B cell (primary cell): ENCODE measurements at places on chromosomes 5 and 9.

DNA sequence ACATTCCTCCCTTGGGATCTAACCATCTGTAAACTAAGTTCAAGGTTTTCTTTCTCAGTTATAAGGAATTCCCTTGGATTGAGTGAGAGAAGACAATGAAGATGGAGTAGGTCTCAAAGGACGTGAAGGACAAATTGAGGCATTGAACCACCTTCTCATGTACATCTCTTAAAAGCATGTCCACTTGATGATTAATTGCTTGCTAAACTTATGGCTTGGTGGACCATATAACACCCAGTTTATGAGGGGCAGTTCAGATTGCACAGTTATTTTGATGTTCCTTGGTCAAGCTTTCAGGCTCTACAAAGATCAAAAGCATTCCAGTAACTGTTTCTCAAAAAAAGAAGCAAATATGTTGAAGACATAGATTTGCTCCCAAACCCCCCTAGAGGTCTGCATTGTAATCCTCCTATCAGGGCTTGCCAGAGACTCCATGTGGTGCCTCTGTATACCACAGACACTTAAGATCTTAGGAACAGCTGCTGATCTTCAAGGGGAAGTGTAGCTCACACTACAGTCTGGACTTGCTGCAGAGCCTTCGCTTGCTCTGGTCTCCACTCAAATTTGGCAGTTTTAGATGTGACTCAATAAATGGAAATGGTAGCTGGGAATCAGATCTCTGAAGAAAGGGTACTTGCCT is 56.9 kb upstream of the ALDH1A1 start:
- no peak overlapping the region for H3K4me3 ChIP-seq
- H3K4me1 ChIP-seq, result no peaks in the 10 kb centered on the region
- H3K27ac ChIP-seq, result no peak overlapping the region

- H3K4me3 ChIP-seq, result no peak overlapping the region
- no peaks in the 10 kb centered on the region for H3K36me3 ChIP-seq
- DNase-seq, result no peak
- no peaks in the 10 kb centered on the region for H3K4me1 ChIP-seq
- no peaks in the 10 kb centered on the region for H3K27me3 ChIP-seq
- no peak overlapping the region for H3K27ac ChIP-seq
Measured at GRCh38 chr5:123209502-123210027, 120.5 kb downstream of the PRDM6 start.

DNA sequence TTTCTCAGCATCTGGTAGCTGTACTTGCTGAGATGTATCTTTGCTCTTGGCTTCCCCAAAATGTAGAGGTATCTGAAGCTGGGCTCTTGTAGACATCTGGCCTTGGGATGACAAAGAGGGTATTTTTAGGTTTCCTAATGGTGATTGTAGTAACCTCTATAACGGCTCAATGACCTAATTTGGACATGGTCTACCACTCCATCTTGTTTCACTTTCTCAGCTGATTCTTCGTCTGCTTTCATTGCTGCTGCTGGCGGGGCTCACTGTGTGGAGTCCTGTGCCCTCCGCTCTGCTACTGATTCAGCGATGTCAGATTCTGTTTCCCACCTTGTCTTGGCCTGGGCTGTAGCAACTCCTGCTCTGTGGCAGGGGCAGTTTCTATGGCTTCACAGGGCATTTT is 12.7 kb upstream of the MARCHF11 start:
- no peak overlapping the region for H3K4me3 ChIP-seq
- no peak for DNase-seq
- H3K27me3 ChIP-seq, result no peaks in the 10 kb centered on the region
- H3K4me1 ChIP-seq, result no peaks in the 10 kb centered on the region
- no peaks in the 10 kb centered on the region for H3K36me3 ChIP-seq
- no peak overlapping the region for H3K27ac ChIP-seq

- no peak for DNase-seq
- H3K4me1 ChIP-seq, result peaks cover 13% of the 10 kb centered on the region
- H3K27me3 ChIP-seq, result peaks cover 36% of the 10 kb centered on the region
Measured at GRCh38 chr5:31641059-31641458, 2.1 kb downstream of the PDZD2 start.

GRCh38 chr5:138831703-138832102 is 43.4 kb downstream of the LRRTM2 start:
- peaks cover 14% of the 10 kb centered on the region for H3K36me3 ChIP-seq
- H3K27me3 ChIP-seq, result no peaks in the 10 kb centered on the region
- no peak overlapping the region for H3K4me3 ChIP-seq

- H3K27ac ChIP-seq, result peak overlapping the region; percentile 59
- no peaks in the 10 kb centered on the region for H3K27me3 ChIP-seq
- H3K4me1 ChIP-seq, result peaks cover 53% of the 10 kb centered on the region
- no peak overlapping the region for H3K4me3 ChIP-seq
- DNase-seq, result no peak
Measured at GRCh38 chr5:133824661-133825254, 143.7 kb downstream of the C5orf15 start.

DNA sequence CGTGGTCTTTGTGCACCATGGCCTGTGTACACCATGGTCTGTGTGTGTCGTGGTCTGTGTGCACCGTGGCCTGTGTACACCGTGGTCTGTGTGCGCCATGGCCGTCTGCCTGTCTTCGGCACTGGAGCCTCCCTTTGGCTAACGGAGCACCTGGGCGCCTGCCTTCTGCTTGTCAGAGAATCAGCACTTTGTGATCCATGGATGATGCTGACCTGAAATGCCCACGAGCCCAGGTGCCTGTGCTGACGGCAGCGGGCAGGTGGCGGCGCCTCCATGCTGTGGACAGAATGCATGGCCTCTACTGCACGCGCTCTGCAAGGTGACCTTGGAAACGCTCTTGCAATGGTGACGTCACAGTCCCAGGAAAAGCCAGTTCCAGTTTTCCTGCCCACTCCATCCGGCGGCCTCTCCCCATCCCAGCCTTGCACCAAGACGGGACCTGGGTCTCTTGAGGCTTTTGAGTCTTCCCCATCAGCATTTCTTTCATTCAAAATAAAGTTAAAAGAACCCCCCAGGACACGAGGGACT is 14.6 kb downstream of the LCN9 start:
- H3K27ac ChIP-seq, result no peak overlapping the region
- DNase-seq, result no peak
- no peak overlapping the region for H3K4me3 ChIP-seq
- no peaks in the 10 kb centered on the region for H3K27me3 ChIP-seq

DNA sequence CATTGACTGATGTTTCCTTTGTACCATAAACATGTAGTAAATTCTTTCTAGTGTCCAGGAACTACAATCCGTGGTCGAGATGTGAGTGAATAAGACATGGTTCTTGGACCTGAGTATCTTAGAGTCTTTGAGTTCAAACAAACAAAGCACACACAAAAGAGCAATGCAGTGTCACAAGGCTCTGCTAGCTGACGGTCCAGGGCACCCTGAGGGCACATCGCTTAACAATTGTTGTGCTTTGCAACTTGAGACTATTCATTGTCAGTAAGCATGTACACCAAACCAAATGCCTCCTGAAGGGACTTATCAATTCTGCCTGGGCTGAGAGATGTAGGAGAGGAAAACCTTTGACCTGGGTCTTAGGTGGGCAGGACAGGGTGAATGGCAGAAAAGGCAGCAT is 84.8 kb downstream of the CAMK4 start:
- no peak overlapping the region for H3K4me3 ChIP-seq
- H3K4me1 ChIP-seq, result no peaks in the 10 kb centered on the region
- no peak overlapping the region for H3K27ac ChIP-seq
- no peaks in the 10 kb centered on the region for H3K36me3 ChIP-seq
- no peaks in the 10 kb centered on the region for H3K27me3 ChIP-seq

- DNase-seq, result no peak
- no peak overlapping the region for H3K27ac ChIP-seq
- H3K36me3 ChIP-seq, result no peaks in the 10 kb centered on the region
- H3K27me3 ChIP-seq, result peaks cover 3% of the 10 kb centered on the region
- peaks cover 4% of the 10 kb centered on the region for H3K4me1 ChIP-seq
Measured at GRCh38 chr9:87498046-87498810, 561 bp downstream of the DAPK1 start.

DNA sequence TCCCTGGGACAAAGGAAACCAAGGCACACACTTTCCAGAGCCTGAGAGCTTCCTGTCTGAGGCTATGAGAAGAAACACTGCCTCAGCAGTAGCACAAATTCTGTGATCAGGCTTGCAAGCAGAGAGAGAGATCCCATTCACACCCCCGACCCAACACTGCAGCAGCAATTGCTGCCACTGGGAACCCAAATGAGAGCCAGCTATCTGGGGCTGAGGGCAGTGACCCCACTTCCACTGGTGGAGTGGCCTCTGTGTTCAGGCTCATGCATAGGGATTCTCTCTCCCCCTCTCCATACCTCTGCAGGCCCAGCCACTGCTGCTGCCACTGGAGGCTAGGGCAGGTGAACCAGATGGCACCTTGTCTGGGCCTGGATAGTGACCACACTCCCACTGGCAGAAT is 95.2 kb downstream of the TMEM232 start:
- no peaks in the 10 kb centered on the region for H3K36me3 ChIP-seq
- no peak overlapping the region for H3K27ac ChIP-seq
- no peak for DNase-seq
- H3K4me3 ChIP-seq, result no peak overlapping the region
- no peaks in the 10 kb centered on the region for H3K4me1 ChIP-seq

GRCh38 chr5:163730206-163730756 is 224.9 kb downstream of the MAT2B start:
- DNase-seq, result peak; percentile 6
- no peaks in the 10 kb centered on the region for H3K27me3 ChIP-seq
- H3K27ac ChIP-seq, result no peak overlapping the region
- peaks cover 12% of the 10 kb centered on the region for H3K4me1 ChIP-seq

GRCh38 chr5:169424670-169425378 is 123.9 kb upstream of the SLIT3 start:
- no peak for DNase-seq
- no peaks in the 10 kb centered on the region for H3K4me1 ChIP-seq
- no peak overlapping the region for H3K4me3 ChIP-seq
- H3K27ac ChIP-seq, result no peak overlapping the region
- no peaks in the 10 kb centered on the region for H3K36me3 ChIP-seq

- H3K4me3 ChIP-seq, result no peak overlapping the region
- DNase-seq, result no peak
- no peak overlapping the region for H3K27ac ChIP-seq
- no peaks in the 10 kb centered on the region for H3K27me3 ChIP-seq
- H3K4me1 ChIP-seq, result no peaks in the 10 kb centered on the region
- no peaks in the 10 kb centered on the region for H3K36me3 ChIP-seq
Measured at GRCh38 chr9:16417161-16417560, 453.3 kb downstream of the BNC2 start.

DNA sequence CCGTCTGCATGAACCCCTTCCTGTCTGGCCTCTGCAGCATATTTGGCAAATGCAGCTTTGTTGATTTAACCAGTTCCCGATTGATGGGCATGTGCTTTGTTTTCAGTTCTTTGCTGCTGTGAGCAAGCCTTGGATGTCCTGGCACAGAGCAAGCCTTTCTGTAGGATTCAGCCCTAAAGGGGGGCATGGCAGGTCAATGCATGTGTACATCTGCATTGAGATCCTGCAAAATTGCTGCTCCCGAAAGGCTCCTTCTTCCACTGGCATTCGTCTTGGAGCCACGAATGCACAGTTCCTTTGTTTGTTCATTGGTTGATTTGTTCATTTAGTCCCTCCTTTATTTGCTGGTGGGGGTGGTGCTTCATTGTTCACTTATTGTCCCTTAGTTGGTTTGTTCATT is 34.8 kb downstream of the COL5A1 start:
- no peak overlapping the region for H3K4me3 ChIP-seq
- no peaks in the 10 kb centered on the region for H3K27me3 ChIP-seq
- no peak for DNase-seq
- no peak overlapping the region for H3K27ac ChIP-seq
- no peaks in the 10 kb centered on the region for H3K36me3 ChIP-seq

GRCh38 chr9:73011956-73012355 is 59.1 kb upstream of the ALDH1A1 start:
- no peaks in the 10 kb centered on the region for H3K36me3 ChIP-seq
- H3K27me3 ChIP-seq, result peaks cover 6% of the 10 kb centered on the region
- H3K4me3 ChIP-seq, result no peak overlapping the region
- no peak overlapping the region for H3K27ac ChIP-seq

DNA sequence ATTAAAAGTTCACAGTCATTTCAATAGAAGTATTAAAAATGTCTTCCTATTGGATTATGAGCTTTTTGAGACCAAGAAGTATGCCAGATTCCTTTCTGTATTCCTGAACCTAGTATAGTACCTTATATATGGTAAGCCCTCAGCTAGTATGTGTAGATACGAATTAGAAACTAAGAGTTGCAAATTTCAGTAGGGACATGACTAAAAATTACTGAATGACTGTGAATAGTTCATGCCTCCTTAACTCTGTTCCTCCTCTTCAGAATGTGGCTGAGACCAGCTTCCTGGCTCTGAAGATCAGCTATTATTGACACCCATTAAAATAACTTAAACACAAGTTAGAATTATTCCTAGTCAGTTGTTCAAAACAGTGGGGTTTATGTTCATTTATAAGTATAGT is 19.7 kb downstream of the KDM3B start:
- H3K4me1 ChIP-seq, result peaks cover 17% of the 10 kb centered on the region
- H3K27me3 ChIP-seq, result no peaks in the 10 kb centered on the region
- no peak for DNase-seq
- no peak overlapping the region for H3K4me3 ChIP-seq
- no peak overlapping the region for H3K27ac ChIP-seq

DNA sequence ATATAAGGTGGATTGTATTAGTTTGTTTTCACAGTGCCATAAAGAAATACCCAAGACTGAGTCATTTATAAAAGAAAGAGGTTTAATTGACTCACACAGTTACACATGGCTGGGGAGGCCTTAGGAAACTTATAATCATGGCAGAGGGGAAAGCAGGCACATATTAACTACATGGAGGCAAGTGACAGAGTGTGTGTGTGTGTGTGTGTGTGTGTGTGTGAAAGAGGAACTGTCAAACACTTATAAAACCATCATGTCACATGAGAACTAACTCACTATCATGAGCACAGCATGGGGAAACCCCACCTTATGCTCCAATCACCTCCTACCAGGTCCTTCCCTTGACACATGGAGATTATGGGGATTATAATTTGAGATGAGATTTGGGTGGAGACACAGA is 118.6 kb downstream of the SPEF2 start:
- H3K27me3 ChIP-seq, result no peaks in the 10 kb centered on the region
- no peak for DNase-seq
- H3K36me3 ChIP-seq, result no peaks in the 10 kb centered on the region
- H3K27ac ChIP-seq, result no peak overlapping the region

DNA sequence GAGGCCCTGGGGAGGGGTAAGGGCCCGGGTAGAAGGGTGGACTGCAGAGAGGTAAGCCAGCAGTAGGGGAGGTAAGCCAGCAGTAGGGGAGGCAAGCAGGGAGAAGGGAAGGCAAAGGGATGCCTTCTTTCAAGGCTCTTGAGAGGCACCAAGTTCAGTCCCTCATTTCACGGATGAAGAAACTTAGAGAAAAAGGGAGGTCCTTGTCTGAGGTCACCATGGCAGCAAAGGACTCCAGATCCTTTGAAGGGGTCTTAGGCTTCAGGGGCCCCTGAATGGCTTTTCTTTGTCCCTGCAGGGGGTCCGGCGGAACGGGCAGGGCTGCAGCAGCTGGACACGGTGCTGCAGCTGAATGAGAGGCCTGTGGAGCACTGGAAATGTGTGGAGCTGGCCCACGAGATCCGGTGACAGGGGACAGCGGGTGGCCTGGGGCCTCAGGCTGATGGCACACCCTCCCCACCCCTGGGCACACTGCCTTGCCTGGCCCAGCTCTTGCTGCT is 42.6 kb downstream of the RGS3 start:
- H3K4me3 ChIP-seq, result no peak overlapping the region
- DNase-seq, result no peak
- no peaks in the 10 kb centered on the region for H3K36me3 ChIP-seq
- no peaks in the 10 kb centered on the region for H3K4me1 ChIP-seq
- H3K27me3 ChIP-seq, result no peaks in the 10 kb centered on the region
- H3K27ac ChIP-seq, result no peak overlapping the region

GRCh38 chr5:85278193-85278592 is 893.5 kb upstream of the EDIL3 start:
- no peak for DNase-seq
- H3K4me1 ChIP-seq, result no peaks in the 10 kb centered on the region
- no peaks in the 10 kb centered on the region for H3K36me3 ChIP-seq
- no peak overlapping the region for H3K4me3 ChIP-seq
